ENCODE measurements at places on chromosomes 3 and 15.

DNA sequence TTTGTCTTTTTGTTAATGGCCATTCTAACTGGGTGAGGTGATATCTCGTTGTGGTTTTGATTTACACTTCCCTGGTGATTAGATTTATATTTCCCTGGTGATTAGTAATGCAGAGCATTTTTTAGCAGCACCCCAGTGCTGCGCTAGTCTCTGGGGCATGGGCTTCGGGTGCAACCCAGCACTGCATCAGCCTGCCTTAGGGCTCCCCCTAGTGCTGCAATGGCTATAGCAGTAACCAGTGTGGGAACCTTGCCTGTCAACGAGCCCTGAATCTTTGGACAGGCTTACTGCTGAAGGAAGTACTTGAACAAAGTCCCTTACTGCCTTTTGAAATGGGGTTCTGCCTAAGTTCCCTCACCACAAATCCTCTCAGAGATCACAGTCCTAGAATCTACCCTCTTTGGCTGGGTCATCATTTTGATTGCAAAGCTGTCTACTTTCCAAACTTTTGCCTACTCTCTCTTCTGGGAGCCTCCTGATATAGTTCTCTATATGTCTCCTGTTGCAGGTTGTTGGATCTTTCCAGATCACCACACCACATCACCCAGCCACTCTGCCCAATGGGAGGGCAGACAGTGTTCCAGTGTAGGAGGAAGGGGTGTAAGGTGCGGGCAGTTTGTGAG lies 79.2 kb upstream of the CCNL1 start:
- DNase-seq: peak; percentile 31

DNA sequence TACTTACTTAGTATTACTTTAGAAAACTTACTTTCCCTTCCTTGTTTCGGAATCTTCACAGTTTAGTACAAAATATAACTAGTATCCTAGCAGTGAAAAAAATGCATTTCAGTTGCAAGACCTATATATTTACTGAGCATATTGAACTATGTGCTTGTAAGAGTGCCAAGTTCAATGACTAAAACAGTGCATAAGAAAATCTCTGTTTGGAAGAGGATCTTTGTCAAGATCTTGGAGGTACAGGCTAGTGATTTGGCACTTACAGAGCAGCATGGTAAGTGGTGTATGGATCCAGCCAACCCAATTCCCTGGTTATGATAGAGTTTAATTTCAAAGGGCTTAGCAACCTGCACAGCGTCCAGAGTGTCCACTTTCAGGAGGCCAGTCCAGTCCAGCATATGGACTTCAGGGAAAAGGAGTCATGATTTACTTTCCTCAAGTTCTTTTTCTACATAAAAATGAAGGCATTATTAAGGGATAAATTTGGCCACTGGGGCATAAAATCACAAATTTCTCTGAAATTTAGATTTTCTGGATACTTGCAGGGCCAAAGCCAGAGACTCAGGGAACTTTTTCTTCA lies 625.8 kb upstream of the BCHE start:
- DNase-seq: no peak

- DNase-seq: peak; percentile 62
Measured at GRCh38 chr3:197298945-197299854, 788 bp upstream of the DLG1 start.

- DNase-seq: peak; percentile 74
Measured at GRCh38 chr3:197711973-197712707, 24.6 kb downstream of the RUBCN start.

DNA sequence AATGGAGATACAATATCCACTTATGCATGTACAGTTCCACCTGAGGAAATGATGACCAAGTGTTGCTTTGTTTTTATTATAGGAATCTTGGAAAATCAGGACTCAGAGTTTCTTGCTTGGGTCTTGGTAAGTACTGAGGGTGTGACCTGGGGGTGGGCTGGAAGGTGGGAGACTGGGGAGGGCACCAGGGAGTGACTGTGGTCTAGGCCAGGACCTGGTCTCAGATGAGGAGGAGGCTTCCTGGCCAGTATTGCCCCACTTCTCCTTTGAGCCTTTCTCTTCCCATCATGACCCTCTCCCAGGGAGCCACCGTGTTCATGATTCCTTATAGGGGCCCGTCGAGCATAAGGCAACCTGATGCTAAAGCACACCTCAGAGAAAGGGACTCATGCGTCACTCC lies 133.4 kb downstream of the SSR3 start:
- no peak for DNase-seq

GRCh38 chr3:123290107-123290930 lies 88.6 kb downstream of the SEC22A start:
- no peak for DNase-seq
